SK-N-MC (cell line): ENCODE measurements at places on chromosomes 7 and 10.

DNA sequence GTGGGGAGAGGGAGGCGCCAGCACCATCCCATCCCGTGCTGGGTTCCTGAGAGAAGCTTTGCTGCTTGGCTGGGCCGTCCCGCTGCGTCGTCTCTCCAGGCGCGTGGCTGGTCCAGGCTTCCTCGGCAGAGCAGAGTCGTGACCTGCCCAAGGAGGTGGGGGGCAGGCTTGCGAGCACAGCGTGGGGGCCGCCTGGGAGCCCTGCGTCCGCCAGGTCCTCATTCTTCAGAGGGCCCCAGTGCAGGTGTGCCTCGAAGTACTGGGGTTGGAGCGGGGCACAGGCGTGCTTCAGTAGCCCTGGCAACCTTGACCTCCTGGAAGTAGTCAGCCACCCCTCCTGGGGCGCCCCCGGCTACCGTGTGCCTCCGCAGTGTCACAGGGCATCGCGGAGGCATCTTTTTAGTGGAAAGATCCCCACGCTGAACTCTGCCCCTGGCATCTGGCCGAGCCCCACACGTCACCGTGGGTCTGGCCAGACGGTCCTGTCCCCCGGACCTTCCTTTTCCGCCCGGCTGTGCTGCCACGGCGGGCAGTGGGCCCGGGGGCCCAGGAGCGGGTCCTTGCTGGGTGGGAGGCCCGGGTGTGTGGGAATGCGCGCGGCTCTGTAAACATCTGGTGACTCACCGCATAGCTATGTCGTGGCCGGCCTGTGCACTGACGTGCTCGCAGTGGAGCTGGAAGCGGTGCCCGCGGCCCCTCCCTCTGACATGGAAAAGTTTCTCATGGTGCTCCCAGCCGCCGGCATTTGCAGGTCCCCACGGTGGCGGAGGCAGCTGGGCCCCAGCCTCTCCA, 6.4 kb downstream of the MAFK start:
- DNase-seq, result peak; percentile 30

- no peak for DNase-seq
Measured at GRCh38 chr10:5751601-5752253, 61.5 kb downstream of the GDI2 start.

- DNase-seq, result no peak
Measured at GRCh38 chr7:153522261-153522660, 529.9 kb upstream of the DPP6 start.

GRCh38 chr10:17216217-17216900, 11.7 kb upstream of the VIM start:
- DNase-seq, result no peak

- DNase-seq, result no peak
Measured at GRCh38 chr7:95989301-95989700, 216.9 kb downstream of the DYNC1I1 start.

GRCh38 chr10:93993782-93994437, at the start of gene PLCE1:
Gene PLCE1, plus strand, starts transcription at chr10:93993931. Its CDS starts 37,116 bp downstream, at chr10:94031047.
- no peak for DNase-seq

GRCh38 chr10:72277996-72278667, 4.4 kb downstream of the DDIT4 start:
- no peak for DNase-seq

DNA sequence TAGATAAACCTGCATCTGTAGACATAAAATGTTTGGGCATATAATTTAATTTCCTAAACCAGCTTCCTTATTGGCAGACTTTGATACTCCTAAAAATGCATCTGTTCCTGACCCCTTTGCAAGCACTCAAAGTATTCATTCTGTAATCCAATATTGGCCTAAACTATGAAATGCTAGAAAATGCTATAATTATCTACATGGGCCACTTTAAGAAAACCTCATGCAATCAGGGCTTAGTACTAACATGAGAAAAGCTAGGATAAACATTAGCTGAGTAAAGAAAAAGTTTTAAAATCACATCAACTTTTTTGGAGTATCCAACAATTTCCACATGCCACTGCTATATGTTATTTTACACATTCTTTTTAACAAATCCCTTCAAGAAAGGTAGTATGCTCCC, 57.2 kb downstream of the PARD3 start:
- DNase-seq, result no peak

DNA sequence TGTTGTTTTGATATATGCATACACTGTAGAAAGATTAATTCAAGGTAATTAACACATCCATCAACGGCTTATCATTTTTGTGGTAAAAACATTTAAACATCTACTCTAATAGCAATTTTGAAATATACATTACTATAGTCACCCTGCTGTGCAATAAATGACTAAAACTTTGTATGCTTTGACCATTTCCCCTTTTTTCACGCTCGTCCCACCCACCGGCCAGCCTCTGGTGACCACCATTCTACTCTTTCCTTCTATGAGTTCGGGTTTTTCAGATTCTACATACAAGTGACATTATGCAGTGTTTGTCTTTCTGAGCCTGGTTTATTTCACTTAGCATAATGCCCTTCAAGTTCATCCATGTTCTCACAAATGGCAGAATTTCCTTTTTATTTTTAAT, 21.3 kb downstream of the CYCS start:
- DNase-seq, result no peak

GRCh38 chr10:51879238-51879637, 179.8 kb upstream of the CSTF2T start:
- no peak for DNase-seq

DNA sequence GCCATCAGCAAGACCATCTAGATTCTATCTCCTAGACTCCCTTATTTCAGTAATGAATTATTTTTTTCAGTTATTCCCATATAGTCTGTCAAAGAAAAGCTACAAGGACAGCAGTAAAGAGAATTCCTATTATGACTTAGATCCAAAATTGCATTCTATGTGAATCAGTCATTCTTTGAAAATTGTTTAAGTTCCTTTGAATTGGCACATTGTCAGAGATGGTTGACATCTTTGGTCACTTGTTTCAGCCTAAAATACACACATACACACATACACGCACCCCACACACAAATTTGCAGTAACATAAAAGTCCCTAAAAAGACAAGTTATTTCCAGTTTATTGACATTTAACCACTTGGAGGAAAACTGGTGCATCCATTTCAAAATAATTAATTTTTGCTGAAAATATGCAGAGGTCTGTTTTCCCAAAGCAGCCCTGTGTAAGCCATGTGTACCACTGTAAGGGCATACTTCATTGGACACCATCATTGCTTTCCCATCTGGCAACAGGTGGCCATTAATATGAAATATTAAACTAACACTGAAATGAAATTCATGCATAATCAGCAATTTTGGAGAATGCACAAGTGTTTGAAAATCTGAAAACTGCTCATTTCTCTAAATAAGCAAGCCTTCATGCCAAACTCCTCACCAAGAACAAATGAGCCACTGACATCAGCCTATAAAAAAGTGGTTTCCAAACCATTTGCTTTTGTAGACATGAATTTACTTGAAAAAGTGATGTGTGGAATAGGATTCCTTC, 121.7 kb upstream of the COL1A2 start:
- no peak for DNase-seq

GRCh38 chr10:45433716-45434469, 59.9 kb downstream of the ALOX5 start:
- DNase-seq, result no peak

GRCh38 chr10:31219306-31219705, 99.7 kb upstream of the ZEB1 start:
- DNase-seq, result no peak

- no peak for DNase-seq
Measured at GRCh38 chr7:106279425-106280197, 5.2 kb downstream of the NAMPT start.

DNA sequence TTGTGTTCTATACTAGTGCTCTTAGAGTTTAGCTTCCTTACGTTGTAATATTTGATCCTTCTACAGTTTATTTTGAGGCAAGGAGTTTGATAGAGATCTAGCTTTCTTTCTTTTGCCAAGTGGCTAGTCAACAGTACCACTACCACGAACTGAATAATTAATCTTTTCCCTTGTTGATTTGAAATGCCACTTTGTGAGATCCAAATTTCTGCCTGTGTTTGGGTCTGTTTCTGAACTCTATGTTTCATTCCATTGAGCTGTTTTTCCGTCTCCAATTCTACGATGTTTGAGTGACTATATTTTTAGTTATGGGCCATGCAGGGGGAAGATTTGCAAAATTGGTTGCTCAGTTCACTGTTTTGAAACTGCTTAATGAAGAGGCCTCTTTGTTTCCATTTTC, 134.7 kb downstream of the KIAA1217 start:
- no peak for DNase-seq

DNA sequence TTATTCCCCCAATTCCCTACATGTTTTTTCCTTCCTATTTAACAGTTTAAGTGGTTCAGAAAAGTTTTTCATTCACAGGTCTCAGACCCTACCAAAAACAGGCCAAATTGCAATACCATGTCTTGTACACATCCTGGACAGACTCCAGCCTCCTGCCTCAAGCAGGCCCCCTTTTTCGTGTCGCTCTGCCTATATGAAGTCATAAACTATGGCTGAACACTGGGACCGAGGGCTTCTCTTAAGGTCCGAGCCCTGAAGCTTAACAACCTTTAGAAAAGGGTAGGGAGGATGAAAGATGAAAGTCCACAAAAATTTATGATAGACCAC, 1.4 kb downstream of the FBXW4 start:
- no peak for DNase-seq

DNA sequence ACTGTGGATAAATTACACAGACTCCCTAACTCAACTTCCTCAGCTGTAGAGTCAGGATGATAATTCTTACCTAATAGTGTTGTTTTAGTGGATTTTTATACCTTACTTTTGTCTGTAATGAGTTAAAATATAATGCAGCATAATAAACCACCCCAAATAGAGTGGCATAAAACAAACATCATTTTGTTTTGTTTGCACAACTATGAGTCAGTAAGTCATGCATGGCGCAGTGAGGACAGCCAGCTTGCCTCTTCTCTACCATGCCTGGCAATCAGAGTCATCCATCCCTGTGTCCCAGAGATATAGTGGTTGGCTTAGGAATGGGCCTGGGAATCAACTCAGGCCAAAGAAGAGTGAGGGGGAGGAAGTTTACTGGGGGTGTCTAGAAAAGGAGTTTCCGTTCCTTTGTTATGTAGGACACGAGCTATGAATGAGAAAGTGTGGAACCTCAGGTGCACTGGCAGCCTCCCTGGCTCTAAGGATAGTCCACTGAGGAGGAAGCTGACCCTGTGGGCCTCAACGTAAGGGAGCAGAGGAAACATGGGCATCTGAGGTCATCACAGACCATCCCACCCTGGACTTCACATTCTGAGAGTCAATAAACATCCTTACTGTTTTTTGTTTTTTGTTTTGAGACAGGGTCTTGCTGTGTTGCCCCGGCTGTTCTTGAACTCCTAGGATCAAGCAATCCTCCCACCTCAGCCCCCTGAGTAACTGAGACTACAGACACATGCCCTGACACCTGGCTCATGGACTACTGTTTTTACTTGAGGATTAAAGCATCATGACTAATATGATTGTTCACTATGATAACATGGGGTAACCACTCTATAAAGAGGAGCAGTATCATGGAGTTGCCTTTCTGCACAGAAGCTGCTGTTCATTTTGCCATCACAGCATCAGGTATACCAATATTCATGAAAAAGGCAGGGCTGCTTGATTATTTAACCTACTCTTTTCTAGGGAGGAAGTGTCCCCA, 21.0 kb upstream of the GRB10 start:
- DNase-seq, result no peak

- no peak for DNase-seq
Measured at GRCh38 chr10:73503037-73503436, 7.2 kb upstream of the PPP3CB start.

DNA sequence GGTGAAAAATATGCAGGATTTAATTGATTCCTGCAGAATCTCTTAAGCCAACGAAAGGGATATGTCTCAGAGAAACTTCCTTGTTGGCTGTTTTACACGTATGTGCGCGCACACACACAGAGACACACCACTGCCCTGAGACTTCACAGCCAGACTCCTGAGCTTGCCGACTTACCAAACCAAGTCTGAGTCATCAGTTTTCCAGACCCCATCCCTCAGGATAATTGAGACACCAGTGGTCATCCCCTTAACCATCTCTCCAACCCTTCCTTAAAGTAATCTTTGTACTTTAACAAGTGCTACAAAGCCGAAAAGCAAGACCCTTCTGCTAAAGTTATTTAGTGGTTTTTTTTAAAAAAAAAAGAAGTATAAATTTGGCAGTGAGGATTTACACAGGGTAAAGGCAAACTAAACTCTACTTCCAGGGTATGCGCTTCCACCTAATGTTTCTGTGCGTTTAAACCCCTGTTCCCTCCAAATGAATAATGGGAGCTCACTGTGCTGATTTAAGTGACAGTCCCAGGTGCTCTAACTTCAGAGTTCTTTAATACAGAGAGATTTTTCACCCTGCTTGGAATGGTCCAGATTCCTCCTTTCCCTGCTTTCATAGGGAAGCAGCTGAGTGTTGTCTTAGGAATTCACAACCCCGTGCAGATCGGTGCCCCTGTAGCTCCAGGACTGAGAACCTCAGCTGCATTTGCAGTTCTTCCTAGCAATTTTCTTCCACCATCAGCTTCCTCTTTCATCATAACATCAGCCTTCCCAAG, 198.5 kb downstream of the INHBA start:
- DNase-seq, result no peak

DNA sequence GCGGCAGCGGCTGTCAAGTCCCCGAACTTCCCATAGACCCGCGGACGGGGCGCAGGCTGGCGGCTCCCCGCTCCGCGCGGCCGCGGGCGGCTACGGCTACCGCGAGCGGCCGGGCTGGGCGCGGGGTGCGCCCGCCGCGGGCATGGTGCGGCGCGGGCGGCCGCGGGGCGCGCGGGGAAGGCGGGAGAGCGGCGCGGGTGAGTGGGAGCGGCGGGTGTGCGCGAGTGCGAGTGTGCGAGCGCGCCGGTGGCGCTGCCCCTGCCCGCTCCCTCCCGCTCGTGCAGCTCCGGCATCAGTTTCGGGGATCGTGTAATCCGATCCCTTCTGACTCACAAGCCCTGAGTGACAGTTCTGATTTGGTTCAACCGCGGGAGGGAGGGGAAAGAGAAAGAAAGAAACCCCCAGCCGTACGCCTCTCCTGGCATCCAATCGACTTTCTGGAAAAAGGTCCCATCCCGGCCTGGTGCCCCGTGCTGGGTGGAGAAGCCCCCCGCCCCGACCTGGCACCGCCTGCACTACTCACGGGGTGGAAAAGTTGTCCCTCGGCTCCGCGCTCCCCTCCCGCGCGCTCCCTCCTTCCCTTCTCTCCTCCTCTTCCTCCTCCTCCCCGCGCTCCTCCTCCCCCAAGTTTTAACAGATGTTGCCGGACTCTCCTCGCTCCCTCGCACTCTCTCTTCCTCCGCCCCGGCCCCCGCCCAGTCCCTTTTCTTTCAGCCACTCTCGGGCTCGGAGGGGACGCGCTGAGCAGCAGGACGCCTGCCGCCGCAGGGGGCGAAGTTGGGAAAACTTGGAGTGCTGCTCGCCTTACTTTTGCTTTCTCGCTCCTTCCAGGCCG, at the start of gene GLI3:
TSS of gene GLI3 (minus strand) at position 234 of the 835 bp plus-strand sequence. CDS start 13,956 bp downstream, outside the sequence.
- DNase-seq, result no peak
